SK-N-DZ (cell line): ENCODE measurements at places on chromosomes 16 and 17.

GRCh38 chr16:9567666-9568065, 476.2 kb downstream of the HAPSTR1 start:
- DNase-seq, result no peak

DNA sequence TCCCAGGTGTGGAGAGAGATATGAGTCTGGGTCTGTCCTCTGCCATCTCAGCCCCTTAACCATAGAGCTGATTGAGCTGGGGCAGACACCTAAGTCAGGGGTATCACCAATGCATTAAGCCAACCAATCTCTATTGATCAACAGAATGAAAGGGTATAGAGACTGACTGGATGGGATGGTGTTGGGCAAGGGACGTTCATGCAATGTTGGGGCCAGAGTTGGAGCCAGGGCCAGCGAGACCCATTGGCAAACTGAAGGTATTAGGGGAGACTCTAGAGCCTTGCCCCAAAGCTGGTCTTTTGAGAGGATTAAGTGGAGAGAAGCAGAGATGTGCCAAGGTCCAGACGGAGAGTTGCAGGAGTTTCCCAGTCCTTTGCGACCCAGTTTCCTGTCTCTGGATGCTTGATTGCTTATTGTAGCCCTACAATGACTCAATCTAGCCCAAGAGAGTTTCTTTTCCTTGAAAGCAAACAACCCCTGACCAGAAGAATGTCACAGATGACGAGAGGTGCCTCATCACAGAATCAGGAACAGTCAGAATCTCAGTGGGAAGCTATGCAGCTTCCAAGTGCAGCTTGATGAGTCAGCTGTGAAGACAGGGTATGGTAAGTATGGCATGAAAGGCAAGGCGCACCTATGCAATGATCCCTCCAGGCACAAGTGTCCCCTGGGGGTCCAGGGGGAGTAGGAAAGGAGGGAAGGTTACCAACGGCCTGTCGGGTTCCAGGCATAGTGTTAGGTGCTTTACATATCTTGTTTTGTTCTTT, 137.2 kb downstream of the UTP18 start:
- no peak for DNase-seq

- no peak for DNase-seq
These were observed 62.5 kb upstream of the NFAT5 start for GRCh38 chr16:69503244-69503643.

DNA sequence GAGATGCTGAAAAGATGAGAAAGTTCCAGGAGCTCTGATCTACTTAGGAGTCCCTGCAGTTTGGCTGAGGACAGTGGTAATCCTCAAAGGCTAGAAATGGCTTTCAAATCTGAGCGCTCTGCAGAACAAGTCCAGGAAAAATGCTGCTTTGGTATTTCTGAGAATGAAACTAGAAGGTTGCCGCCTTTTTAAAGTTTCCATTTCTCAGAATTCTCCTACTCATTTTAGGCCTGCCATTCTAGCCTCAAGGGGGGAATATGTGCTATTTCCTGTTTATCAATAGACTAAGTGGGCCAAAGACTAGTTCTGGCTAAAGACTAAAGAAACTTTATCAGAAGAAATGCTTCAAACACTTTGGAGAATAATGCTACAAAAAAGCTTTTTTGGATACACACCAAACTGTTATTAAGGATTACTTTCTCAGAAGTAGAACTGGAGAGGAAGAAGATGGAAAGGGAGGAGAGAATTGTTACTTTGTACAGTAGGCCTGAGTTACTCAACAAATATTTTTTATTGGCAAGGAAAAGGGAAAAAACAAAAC, at the start of gene SLFN12L:
TSS of gene SLFN12L (minus strand) at position 78 of the 541 bp plus-strand sequence. CDS start 15,314 bp downstream, outside the sequence.
- DNase-seq, result no peak

DNA sequence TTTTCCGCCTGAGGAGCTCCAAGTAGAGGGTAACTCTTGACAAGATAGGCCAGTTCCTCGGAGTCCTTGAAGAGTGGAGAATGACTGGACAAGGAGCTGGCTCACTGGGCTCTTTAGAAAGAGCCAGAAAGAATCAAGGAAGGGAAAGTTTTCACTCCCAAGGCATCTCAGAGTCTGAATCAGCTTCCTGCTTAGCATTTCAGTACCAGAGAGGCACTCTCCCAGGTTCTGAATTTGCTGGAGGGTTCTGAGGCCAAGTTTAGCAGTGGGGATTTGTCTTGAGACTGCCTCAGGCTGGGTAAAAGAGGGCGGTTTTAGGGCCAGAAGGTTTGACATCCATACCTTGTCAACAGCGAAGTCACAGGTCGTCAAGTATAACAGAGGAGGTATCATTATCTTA, 25.5 kb downstream of the GP2 start:
- DNase-seq, result no peak

- peak; percentile 98 for DNase-seq
These were observed 4.1 kb downstream of the PRCD start for GRCh38 chr17:76543826-76544545.

- no peak for DNase-seq
These were observed 6.4 kb downstream of the CIAO3 start for GRCh38 chr16:734208-734980.

DNA sequence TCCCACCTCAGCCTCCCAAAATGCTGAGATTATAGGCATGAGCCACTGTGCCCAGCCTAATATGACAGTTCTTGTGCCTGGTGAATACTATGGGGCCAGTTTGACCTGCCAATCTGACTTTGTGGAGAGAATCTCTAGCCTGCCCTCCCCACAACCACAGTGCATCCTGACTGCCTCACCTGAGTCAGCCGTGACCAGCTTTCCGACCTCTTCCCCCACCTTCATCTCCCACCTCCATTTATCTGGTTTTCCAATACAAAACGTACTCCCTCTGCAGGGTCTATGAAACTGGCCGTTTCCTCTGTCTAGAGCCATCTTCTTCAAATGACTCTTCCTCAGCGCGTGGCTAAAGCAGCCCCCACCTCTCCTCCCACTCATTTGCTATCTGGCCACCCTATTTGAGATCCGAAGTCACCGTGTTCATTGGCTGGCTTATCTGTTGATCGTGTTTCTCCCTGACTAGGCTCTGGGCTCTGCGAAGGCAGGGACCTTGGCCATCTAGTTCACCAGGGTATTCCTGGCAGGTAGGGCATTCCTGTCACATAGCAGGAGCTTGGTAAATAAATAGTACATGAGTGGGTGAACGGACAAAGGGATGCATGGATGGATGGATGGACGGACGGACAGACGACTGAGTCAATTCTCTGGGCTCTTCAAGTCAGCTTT, 22.3 kb upstream of the PLLP start:
- no peak for DNase-seq

GRCh38 chr17:68790931-68791330, 164.3 kb downstream of the ABCA8 start:
- no peak for DNase-seq

- DNase-seq, result peak; percentile 38
These were observed 537 bp upstream of the GJC1 start for GRCh38 chr17:44830359-44831288.

- DNase-seq, result no peak
These were observed 10.0 kb upstream of the KATNB1 start for GRCh38 chr16:57725554-57725953.

DNA sequence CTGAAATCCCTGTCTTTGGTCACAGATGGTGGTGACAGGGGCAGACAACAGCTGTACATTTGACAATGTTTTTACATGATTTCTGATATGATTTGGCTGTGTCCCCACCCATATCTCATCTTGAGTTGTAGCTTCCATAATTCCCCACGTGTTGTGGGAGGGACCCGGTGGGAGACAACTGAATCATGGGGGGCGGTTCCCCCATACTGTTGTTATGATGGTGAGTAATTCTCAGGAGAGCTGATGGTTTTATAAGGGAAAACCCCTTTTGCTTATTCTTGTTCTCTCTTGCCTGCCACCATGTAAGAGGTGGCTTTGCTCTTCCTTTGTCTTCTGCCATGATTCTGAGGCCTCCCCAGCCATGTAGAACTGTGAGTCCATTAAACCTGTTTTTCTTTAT, 353.9 kb downstream of the CPPED1 start:
- no peak for DNase-seq

- DNase-seq, result no peak
These were observed 354.8 kb downstream of the SEC14L1 start for GRCh38 chr17:77495575-77495974.

- DNase-seq, result no peak
These were observed 47.1 kb downstream of the ABCA8 start for GRCh38 chr17:68908045-68908444.

- DNase-seq, result no peak
These were observed 7.3 kb downstream of the FLII start for GRCh38 chr17:18251204-18251603.

DNA sequence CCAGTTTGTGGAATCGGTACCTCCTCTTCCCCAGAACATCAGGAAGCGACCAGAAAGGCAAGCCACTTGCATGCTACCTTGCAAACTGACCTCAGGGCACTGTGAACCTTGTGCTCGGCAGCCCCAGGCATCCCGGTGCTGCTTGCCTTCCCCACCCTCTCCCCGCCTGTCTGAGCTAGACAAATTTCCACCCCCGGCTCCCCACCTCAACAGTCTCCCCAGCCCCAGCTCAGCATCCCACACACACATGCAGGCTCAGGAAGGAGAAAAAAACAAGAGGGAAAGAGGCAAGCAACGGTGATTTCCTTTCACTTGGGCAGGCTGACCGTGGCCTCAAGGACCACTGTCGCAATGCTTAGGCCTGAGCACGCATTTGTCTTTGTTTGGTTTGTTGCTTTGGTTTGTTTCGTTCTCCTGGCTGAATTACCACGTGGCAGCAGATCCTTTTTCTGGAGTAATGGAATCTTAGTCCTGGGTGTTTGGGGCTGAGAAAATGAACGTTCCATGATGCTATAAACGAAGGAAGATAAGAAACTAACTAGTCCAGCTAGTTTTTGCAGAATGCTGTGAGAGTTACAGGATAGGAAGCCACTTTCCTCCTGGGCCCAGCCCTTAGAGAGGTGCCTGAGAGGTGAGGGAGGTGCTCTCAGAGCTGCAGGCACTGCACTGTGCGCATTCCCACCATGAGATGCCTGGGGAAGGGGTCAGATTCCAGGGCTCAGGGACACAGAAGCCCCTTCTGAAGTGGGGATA, 27.9 kb downstream of the SDK2 start:
- DNase-seq, result no peak

DNA sequence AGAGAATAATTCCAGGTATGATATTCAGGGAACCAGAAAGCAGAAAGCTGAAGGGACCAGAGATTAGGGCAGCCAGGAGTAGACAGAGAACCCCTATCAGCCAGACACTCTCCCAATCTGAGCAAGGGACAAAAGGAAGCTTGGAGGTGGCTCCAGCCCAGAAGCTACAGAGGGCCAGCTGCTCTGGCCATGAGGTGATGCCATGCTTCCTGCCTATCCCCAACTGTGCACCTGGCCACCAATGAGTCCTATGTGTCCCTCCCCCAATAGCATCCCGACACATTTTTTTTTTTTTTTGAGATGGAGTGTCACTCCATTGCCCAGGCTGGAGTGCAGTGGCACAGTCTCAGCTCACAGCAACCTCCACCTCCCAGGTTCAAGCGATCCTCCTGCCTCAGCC, 30.0 kb downstream of the NSMCE1 start:
- no peak for DNase-seq

GRCh38 chr16:74078511-74079231, 217.9 kb upstream of the PSMD7 start:
- DNase-seq, result no peak
